IMR-90 (cell line): ENCODE measurements at places on chromosomes 11 and 22. TPM values are rescaled to one million over a fixed set of nuclear protein-coding genes. Genes with fewer than 3 reads are reported as not detected.
A peak's percentile ranks its signal among the peaks of the same experiment; 100 is the strongest.

Gene NRXN2
- total RNA-seq: 0.18 and 0.28 TPM in 2 replicates

DNA sequence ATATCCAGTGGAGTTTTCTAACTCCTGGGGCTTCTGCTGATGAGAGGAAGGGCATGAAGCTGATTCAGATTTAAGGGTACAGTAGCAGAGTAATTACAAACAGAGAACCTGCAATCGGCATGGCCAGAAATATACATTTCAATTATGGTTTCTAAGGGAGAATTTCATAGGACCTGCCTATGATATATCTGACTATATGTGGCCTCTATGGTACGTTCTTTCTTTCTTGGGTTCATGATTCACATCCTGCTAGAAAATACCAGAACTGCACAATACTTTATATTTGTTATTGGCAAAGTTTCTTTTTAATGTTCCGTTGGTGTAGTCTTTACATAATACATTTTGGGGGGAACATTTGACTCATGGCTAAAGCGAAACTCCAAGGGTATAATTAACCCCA lies 63.1 kb upstream of the TTC12 start:
- H3K27me3 ChIP-seq: no peaks in the 10 kb centered on the region
- H3K4me3 ChIP-seq: no peak overlapping the region
- H3K36me3 ChIP-seq: no peaks in the 10 kb centered on the region

DNA sequence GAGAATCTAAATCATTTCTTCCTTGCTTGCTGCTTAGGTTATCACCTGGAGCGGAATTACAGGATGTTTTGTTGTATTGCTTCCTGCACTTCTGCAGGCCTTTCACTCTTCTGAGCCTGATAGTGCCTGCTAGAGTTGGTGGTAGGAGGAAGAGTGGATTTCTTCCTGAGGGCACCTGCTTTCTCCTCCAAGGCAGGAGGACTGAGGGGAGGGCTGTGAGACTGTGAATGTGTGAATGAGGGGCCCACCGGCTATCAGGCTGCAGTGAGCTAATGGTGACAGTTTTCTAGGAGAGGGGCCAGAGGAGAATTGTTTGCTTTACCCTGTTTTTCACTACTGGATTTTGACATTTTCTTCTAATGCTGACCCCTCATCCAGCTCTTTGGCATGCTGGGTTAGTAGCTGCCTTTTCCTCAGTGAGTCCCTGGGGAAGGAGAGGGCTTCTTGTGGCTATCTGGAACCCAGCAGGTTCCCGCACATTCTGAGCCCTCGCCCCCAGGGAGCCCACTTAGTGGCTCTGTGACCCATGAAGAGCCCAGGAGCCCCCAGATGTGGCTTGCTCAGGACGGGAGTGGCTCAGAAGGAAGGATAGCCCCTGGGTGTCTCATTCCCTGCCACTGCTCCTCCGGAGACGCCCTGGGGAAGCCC lies 39.1 kb downstream of the DIXDC1 start:
- 0 out of 2 replicates have a peak, but pooled peaks cover 2% of the 10 kb centered on the region for H3K36me3 ChIP-seq
- H3K4me1 ChIP-seq: peaks cover 25% of the 10 kb centered on the region
- H3K27ac ChIP-seq: no peak overlapping the region; the same call in 1 of the 2 replicates

GRCh38 chr11:43834286-43834685 lies 46.3 kb upstream of the ALKBH3 start:
- no peak overlapping the region for H3K27ac ChIP-seq
- DNase-seq: no peak
- no peaks in the 10 kb centered on the region for H3K36me3 ChIP-seq
- H3K4me3 ChIP-seq: no peak overlapping the region
- peaks cover 6% of the 10 kb centered on the region; the same call in 1 of the 2 replicates for H3K4me1 ChIP-seq

- H3K27ac ChIP-seq: no peak overlapping the region
- H3K27me3 ChIP-seq: no peaks in the 10 kb centered on the region
- peak; percentile 8 for DNase-seq
Measured at GRCh38 chr11:101327908-101328307, 198.3 kb upstream of the PGR start.
